ENCODE measurements at places on chromosomes 13 and 19.

- DNase-seq, result no peak
These were observed 41.0 kb downstream of the KL start for GRCh38 chr13:33057019-33057780.

GRCh38 chr19:5839065-5840017 lies at the start of gene FUT6:
TSS of gene FUT6 (minus strand) at chr19:5839702. CDS start at chr19:5832567, 7,135 bp downstream.
- no peak for DNase-seq

GRCh38 chr19:18419195-18419698 lies at the start of gene SSBP4:
TSS of gene SSBP4 (plus strand) at chr19:18419398. CDS start at chr19:18419649, 251 bp downstream.
- peak; percentile 57 for DNase-seq

DNA sequence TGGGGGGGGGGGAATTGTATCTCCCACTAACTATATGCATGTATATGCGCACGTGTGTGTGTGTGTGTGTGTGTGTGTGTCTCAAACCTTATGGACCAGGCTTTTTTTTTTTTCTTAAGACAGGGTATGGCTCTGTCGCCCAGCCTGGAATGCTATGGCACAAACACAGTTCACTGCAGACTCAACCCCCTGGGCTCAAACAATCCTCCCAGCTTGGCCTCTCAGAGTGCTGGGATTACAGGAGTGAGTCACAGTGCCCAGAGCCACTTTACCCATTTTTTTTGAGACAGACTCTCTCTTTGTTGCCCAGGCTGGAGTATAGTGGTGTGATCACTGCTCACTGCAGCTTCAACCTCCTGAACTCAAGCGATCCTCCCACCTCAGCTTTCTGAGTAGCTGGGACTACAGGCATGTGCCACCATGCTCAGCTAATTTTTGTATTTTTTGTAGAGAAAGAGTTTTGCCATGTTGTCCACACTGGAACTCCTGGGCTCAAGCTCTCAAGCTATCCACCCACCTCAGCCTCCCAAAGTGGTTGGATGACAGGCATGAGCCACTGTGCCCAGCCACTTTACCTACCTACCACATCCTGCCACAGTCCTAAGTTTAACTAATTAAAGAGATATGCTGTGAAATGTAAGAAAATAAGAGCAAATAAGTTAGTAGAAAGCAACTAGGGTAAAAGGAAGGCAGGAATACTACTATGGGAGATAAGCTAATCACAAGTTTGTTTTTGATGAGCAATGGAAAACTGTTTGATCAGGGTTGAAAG lies 2.4 kb downstream of the ZMYM5 start:
- no peak for DNase-seq

Measured in activated gamma-delta T cell treated with Interleukin-2 at 50 U/mL for 16 hours (primary cell).